NCI-H82 (cell line): ENCODE measurements at places on chromosomes 6 and 20.
A peak's percentile ranks its signal among the peaks of the same experiment; 100 is the strongest.

GRCh38 chr6:158570681-158570962 is 10.7 kb downstream of the TMEM181 start:
- DNase-seq = no peak

- DNase-seq = no peak
Observed at GRCh38 chr6:1613346-1613687, 3.6 kb downstream of the FOXC1 start.

DNA sequence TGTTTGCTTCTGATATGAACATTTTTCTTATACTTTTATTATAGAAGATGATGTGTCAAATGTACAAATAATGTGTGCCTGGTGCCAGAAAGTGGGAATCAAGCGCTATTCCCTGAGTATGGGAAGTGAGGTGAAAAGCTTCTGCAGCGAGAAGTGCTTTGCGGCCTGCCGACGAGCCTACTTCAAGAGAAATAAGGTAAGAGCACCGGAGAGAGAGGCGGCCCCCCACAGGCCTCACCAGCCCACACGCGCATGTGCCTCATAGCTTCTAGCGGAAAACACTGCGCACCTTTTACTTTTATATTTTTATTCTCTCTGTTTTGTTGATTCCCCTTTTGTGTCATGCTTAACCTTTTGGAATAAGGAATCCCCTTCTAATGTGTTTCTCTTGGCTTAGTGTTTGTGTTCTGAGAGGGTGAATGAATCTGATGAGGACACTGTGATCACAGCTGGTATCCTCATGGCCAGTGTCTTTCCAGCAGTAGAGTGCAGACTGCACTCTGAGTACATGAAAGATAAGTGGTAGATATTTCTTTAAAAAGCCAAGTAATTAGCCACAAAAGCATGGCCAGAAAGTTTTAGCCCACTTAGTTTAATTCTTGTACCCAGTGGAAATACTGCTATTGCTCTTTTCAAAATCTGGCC is 43.6 kb downstream of the SOBP start:
- DNase-seq = no peak

DNA sequence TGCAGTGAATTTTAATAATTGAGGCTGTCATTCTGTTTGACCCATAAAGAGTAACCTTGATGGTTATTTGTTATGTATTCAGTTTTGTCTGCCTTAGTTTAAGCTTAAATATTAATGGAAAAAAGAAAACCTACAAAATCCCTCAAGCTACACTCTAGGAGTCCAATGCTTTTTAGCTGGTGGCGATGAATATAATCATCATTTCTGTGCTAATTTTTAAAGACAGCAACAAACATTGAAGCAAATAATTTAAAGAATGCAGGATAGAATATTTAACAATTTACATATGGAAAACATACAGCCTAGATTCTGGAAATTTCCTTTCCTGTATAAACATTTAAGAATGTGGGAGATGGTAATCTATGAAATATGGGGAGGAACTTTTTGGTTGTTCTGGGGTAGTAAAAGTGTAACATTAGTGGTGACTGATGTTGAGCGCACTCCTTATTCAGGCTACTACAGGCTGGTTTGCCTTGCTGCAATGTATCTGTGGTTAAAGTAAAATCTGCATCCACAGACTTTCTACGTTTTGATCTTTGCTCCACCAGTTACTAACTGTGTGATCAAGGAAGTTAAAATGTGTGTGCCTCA is 287.9 kb upstream of the DEFB112 start:
- DNase-seq = no peak

GRCh38 chr20:32534661-32535240 is 50.4 kb downstream of the NOL4L start:
- DNase-seq = no peak

DNA sequence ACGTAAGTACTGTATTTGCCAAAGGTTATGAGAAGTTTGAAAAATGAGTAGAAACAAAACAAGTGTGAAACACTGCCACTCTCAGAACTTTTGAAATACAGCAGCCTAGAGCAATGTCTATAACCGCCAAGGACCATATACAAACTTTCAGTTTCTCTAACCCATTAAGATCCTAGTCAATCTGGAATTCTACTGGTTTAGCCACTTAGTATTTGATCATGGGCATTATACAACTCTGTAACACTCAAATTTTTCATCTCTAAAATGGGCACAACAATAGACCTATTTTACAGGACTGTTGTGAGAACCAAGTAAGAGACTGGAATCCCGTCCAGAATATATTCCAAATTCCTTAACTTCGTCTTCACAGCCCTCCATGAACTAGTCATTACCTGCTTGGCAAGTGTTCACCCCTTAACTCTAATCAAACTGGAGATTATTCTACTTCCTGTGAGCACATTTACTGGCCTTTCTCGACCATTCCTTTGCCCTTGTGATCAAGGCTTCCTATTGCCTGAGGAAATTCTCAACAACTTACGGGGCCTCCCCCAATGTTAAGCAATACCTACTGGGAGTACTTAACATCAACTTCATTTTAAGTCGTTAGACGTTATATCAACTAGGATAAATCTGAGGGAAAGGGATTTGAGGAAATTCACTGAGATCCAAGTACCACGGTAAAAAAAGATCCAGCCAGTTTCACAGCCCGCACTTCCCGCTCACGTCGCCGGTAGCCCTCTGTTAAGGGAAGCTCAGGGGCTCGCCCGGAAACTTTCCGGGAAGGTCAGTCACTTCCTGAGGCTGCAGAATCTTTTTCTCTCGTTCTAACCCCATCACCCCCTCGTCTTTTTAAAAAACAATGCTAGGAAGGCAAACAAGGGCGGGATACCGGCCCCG is 1.1 kb downstream of the EIF2S2 start:
- DNase-seq = peak; percentile 42

GRCh38 chr6:160991406-160992060 is at the start of gene MAP3K4:
Gene MAP3K4, plus strand, starts transcription at chr6:160991769. Its CDS starts 163 bp downstream, at chr6:160991932.
- DNase-seq = peak; percentile 86

- no peak for DNase-seq
Observed at GRCh38 chr6:2355150-2355549, 109.7 kb upstream of the GMDS start.

DNA sequence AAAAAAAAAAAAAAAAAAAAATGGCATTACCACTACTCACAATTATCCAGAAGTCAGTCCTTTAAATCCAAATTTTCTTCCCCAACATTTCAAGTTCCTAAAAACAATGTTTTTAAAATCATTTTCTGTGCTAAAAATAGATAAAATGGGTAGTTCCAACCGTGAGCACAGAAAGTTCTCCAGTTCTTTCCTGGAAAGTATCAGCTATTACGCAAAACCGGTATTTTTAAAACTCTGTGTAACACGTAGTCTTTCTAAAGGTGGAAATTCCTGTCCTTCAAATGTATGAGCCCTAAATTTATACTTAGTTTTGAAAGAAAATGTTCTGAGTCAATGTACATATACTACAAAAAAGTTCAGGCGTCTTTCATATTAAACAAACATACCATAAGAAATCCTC is 83.5 kb upstream of the SCAF8 start:
- DNase-seq = no peak

- DNase-seq = peak; percentile 30
Observed at GRCh38 chr20:3911956-3912355, 22.8 kb downstream of the PANK2 start.
